ENCODE measurements at places on chromosomes 6 and 20. TPM values are rescaled to one million over a fixed set of nuclear protein-coding genes. Genes with fewer than 3 reads are reported as not detected.

The SEMG1 gene
- not detected for total RNA-seq

The GSTA4 gene
- 17.4 TPM for total RNA-seq

- no peak for DNase-seq
These were observed 34.7 kb upstream of the ARFGEF2 start for GRCh38 chr20:48886811-48887210.

- no peak for DNase-seq
These were observed 906 bp upstream of the COL12A1 start for GRCh38 chr6:75206576-75207342.

DNA sequence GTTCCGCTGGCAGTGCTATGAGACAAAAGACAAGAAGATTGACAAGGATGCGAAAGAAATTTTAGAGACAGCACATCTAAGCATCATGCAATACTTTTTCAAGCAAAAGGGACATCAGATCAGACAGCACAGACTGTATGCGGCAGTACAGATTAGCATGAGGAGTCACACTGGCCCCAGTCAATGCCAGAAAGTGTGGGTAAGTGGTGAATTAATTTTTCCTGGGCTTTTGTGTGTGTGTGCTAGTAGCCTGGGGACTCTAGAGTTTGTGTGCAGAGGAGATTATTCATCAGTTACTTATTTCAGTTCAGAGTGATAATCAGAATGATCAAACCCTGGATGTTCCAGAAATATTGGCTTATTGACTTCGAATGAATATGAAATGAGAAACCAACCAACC is 47.2 kb downstream of the LAMA4 start:
- DNase-seq: no peak

GRCh38 chr6:35432291-35432690 is 19.8 kb upstream of the FANCE start:
- DNase-seq: no peak

GRCh38 chr6:6362056-6362840 is 41.8 kb upstream of the F13A1 start:
- peak; percentile 29 for DNase-seq
